ENCODE measurements at places on chromosomes 3 and 15.

DNA sequence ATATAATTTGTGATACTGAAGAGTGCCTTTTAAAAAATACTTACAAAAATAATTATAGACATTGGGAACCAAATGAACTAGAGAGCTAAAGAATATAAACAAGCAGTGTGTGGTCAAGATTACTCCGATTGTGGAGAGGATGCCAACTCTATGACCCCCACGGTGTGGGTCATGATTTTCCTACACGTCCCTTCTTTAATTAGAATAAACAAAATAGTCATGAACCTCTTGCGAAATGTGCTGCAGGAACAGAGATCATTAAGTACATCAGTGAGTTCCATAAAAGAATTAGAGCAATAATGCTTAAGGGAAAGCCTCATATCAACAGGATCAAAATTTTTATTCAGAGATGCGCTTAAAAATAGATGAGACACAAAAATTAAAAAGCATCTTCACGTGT lies 476.6 kb upstream of the ROBO1 start:
- no peak for DNase-seq

- DNase-seq, result no peak
Measured at GRCh38 chr3:106542101-106542769, 673.4 kb upstream of the CBLB start.

GRCh38 chr15:64782751-64783150 lies 7.4 kb upstream of the RBPMS2 start:
- DNase-seq, result no peak

DNA sequence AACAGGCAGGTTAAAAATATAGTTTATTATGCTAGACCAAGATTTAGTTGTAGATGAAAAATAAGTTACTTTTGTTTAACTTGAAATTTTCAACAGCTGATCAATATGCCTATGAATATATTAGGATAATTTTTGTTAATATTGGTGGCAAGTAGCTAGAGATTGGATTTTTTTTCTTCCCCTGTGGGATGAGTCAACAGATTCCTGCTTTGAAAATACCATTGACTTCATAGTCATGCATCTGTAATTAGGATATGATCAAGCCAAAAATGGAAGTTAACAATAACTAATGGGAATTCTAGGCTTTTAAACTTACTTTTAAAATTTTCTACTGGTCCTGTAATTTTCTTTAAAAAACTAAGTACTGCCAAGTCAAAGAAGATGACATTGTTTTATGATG lies 211.7 kb downstream of the ZIC1 start:
- DNase-seq, result no peak

- DNase-seq, result no peak
Measured at GRCh38 chr15:94930441-94930840, 699.1 kb downstream of the MCTP2 start.

DNA sequence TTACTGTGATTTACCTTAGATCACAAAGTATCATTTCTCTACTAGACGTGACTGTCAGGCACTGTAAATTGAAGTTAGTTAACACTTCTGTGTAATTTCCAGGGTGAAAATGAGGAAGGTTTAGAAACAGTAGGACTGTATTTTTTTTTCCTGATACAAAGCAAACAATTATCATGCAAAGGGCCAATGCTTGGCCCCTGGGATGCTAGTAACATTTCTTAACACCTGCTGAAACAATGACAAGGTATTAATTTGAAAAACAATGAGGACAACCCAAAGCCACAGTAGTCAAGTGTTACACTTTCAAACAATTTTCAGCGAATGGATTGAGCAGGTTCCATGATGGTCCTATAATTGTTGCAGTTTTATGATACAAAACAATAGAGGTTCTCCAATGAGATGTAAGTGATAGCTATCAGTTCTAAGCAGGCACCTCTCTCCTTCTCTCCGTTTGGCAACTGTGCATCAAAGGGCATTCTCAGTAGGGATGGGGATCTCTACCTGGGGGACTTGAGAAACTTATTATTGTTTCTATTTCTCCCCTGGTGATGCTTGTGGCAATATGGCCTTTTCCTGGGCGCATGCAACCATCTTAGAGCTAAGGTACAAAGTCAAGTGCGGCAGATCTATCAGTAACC lies 65.9 kb upstream of the FEZF2 start:
- no peak for DNase-seq

- no peak for DNase-seq
Measured at GRCh38 chr3:67349551-67350174, 304.7 kb downstream of the SUCLG2 start.

- DNase-seq, result no peak
Measured at GRCh38 chr3:106341087-106341486, 472.3 kb upstream of the CBLB start.

- no peak for DNase-seq
Measured at GRCh38 chr3:49397470-49397869, 14.3 kb downstream of the RHOA start.

DNA sequence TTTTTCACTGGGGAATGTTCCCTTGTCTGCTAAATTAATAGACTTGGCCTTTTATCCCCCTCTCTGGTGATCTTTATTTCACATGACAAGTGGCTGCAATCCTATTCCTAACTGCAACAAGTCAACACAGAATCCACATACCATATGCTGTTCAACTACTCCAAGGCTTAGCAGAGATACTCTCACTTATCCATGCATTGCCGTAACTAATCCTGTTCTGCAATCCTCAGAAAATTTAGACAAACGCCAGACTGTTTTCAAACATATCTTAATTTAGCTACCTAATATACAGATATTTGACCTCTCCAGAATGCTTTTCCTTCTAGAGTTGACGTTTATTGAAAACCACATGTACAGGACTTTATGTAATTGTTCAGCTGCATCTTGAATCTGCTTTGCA lies 37.9 kb downstream of the EID1 start:
- no peak for DNase-seq

GRCh38 chr3:131543714-131544113 lies 40.9 kb upstream of the MRPL3 start:
- DNase-seq, result no peak

GRCh38 chr3:125300416-125300815 lies 74.7 kb downstream of the ZNF148 start:
- no peak for DNase-seq

- no peak for DNase-seq
Measured at GRCh38 chr3:171255236-171255806, 204.9 kb downstream of the TNIK start.

GRCh38 chr15:75673426-75674235 lies 25.9 kb downstream of the SNX33 start:
- DNase-seq, result no peak

DNA sequence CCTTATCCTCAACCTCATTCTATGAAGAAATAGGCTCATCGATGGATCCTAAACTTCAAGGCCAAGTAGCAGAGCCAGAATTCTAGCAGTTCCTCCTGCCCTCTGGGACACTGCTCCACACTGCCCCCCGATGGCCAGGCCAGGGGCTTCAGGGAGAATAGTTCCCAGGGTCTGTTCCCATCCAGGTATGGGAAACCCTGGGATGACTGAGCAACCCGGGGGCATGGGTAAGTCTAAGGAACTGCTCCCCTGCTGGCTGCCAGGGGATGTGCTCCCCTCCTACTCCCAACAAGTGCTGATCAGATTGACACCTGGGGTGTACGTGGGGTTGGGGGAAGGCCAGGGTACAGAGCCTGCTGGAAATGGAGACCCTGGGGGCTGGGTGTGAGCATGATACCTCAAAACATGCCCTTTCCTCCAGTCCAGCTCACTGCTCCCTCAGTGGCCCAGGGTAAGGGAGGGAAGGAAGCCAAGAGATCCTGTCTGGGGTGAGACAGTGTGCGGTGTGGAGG lies 7.6 kb downstream of the ULK3 start:
- peak; percentile 57 for DNase-seq

- DNase-seq, result no peak
Measured at GRCh38 chr15:51641490-51642130, 19.0 kb upstream of the DMXL2 start.
